ENCODE measurements at places on chromosomes 2 and 18. TPM values are rescaled to one million over a fixed set of nuclear protein-coding genes. Genes with fewer than 3 reads are reported as not detected.

Gene IL1RL2
- 0.70 TPM for total RNA-seq

Gene KCNF1
- not detected for total RNA-seq

Gene RAPH1
- 17.4 TPM for total RNA-seq

Gene VWA3B
- not detected for total RNA-seq

Gene RAB27B
- total RNA-seq: 4.4 TPM
